ENCODE measurements at places on chromosomes 2 and 18.

DNA sequence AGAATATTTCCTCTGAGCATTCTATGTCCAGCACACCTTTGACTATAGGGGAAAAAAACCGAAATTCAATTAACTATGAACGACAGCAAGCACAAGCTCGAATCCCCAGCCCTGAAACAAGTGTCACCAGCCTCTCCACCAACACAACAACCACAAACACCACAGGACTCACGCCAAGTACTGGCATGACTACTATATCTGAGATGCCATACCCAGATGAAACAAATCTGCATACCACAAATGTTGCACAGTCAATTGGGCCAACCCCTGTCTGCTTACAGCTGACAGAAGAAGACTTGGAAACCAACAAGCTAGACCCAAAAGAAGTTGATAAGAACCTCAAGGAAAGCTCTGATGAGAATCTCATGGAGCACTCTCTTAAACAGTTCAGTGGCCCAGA, 79.4 kb upstream of the FAM117B start:
- DNase-seq = no peak

DNA sequence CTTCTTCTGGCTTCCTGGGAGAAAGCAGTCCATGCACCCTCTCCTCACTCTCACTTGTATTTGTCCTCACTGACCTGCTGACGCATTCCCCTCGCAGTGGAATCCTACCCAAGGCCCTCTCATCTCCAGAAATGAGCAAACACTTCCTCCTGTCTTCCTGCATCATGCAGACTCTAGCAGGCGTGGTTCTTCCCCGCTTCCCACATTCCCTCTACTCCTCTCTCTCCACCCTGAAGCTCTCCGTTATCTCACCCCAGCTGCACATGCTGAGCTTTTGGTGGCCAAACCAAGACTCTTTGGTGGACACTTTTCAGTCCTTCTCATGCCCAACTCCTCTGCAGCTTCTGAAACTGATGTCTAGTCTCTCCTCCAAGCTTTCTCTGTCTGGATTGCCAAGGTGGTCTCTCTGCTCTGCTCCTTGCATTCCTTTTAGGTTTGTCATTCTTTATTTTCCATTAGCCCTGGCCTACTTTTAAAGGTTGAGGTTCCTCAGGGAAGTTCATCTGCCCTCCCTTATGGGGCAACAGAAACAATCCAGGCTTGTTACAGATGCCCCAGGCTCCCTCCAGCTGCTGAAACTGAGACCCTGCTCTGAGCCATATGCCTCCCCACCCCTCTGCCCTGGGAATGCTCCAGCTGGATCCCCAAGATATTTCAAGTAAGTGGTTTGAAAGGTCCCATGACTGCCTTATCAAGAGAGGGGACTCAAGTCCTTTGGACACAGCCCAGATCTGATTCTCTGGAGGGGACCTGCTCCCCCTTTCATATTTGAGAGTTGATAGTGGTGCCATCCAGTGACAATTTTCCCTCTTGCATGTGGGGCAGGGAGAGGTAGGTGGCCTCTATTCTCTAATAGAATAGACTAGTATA, 835 bp upstream of the IL18RAP start:
- no peak for DNase-seq

DNA sequence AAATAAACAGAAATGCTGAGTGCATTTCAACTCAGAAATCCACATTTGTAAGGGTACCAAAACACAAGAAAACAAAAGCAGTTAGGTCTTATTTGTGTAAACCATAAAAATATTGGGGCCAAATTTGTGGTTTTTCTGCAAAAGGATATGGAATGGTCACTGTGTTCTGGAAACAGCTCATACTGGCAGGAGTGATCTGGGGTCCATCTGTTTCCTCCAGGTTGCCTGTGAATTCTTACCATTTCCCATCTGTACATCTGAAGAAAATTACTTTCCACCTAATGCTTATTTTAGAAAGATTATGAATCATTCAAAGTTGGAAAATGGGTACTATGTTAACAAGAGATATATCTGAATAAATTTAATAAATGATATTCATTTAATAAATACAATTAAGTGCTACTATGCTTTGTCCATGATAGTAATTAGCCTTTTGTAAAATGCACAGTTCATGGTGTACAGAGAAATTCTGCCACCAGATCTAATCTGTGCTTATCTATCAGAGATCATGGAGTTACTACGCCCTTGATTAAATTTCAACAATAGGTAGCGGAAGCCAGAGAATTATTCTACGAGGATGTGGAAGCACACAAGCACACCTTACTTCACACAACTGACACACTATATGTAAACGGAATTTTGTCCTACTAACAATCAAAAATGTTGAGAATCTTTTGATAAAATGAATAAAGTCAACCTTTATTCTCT, 10.9 kb downstream of the ALS2 start:
- no peak for DNase-seq

GRCh38 chr2:124985270-124985669, 960.2 kb downstream of the CNTNAP5 start:
- DNase-seq = no peak

GRCh38 chr2:70916291-70916690, 19.4 kb upstream of the ATP6V1B1 start:
- no peak for DNase-seq

GRCh38 chr2:144529841-144530240, 9.9 kb upstream of the ZEB2 start:
- no peak for DNase-seq

DNA sequence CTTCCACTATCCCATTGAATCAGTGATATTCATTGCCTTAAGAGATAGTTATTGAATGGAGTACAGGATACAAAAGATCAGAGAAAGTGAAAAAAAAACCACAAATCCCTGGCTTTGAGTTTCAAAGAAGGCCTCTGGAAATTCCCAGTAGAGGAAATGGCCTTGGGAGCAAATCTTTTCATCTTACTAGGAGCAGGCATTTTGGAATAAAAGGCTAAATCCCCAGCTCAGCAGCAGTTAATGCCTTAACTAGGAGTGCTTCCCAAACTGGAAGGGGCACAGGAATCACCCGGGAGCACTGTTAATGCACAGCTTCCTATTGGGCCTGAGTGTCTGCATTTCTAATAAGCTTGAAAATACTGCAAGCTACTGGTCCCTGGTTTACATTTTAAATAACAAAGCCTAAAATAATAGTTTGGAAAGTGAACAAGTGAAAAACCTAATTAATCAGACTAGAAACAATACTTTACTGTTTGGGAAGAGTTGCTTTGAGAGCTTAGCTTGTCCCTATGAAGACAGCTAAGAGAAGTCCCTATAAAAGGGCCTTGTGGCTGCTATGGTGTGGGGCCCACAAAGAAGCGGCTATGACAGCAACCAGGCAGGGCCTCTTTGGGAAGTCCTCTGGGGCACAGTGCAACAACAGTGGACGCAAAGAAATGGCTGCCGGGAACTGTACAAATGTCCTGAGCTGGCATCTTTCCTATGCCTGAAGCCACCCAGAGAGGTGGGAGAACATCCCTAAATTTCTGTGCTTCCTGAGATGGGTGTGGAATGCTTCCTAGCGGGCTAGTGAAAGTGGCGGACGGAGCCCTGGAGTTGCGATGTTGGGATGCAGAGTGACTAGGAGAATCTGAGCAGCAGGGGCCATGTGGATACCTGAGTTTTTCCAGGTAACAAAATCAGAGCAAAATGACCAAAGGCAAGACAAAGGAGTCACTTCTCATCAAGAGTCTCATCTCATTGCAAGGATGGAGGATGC, 117.1 kb upstream of the KLHL14 start:
- no peak for DNase-seq

DNA sequence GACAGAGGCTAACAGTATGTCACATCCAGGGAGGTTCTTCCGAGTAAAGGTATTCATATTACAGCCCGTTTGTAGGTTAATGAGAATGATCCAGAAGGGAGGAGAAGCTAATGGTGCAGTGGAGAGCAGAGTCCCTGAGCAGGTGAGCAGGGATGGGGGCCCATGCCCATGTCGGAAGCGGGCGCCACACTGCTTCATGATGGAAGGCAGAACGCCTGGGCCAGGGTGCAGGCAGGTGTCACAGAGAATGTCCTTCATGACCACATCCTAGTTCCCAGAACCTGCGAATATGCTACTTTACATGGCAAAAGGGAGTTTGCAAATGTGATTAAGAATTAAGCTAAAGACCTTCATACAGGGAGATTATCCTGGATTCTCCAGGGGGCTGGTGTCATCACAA, 4.0 kb downstream of the HES6 start:
- no peak for DNase-seq

DNA sequence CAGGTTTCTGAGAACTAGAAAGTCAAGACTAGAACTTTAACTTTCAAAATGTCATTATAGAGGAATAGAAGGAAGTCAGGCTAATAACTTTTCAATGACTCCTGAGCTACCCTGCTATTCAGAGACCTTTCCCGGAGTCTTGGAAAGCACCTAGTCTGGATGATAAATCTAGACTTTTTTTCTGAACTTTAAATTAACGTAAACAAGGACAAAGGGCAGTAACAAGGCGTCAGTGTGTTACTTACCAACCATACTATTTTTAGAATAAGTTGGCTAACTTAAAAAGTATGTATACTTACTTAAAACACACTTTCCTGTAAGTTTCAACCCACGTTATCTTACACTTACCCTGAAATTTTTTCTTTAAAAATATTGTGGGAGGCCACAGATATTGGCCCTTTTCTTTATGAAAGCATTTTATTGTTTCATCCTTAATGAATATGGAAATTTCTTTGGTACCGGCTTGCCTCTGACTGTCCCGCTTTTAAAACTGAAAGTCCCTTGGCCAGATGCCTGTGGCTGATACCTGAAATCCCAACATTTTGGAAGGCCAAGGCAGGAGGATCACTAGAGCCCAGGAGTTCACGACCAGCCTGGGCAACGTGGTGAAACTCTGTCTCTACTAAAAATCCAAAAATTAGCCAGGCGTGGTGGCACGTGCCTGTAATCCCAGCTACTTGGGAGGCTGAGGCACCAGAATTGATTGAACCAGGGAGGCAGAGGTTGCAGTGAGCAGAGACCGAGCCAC, 9.7 kb downstream of the PMAIP1 start:
- no peak for DNase-seq

DNA sequence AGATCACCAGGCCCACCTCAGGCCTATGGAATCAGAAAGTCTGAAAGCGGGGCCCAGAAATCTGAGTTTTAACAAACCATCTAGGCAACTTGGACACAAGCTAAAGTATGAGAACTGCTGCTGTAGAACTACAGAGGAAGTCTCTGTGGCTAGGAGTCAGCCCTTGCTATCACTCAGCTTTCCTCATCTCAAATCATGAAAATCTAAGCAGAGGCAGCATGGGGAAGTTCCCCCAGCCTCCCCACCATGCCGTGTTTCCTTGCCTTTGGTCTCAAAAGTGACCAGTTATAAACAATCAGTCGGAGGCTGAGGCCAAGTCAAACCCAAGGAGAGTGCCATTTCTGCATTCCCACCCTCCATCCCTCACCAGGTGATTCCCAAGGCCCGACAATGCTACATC, 404.7 kb downstream of the BCL11A start:
- DNase-seq = no peak

- no peak for DNase-seq
Measured at GRCh38 chr18:46061387-46061786, 10.7 kb downstream of the PSTPIP2 start.

DNA sequence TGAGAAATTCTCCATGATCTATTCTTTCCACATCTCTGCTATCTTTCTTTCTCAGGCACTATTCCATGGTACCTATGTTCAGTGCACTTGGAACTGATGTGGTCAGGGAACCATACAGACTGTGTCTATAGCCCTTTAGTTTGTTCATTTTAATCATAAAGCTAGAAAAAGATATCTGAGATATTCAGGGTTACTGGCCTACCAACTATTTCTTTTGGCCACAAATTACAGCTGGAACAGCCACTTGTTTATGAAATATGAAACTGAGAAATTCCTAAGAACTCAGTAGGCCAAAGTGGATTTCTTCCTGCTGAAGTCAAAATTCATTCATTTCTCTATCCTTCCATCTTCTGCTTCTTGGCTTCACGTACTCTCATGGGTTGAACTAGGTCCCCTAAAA, 22.8 kb upstream of the LYPD1 start:
- DNase-seq = no peak

- DNase-seq = no peak
Measured at GRCh38 chr2:46161315-46161714, 135.9 kb upstream of the EPAS1 start.

- DNase-seq = no peak
Measured at GRCh38 chr2:42834161-42834560, 41.8 kb upstream of the HAAO start.

DNA sequence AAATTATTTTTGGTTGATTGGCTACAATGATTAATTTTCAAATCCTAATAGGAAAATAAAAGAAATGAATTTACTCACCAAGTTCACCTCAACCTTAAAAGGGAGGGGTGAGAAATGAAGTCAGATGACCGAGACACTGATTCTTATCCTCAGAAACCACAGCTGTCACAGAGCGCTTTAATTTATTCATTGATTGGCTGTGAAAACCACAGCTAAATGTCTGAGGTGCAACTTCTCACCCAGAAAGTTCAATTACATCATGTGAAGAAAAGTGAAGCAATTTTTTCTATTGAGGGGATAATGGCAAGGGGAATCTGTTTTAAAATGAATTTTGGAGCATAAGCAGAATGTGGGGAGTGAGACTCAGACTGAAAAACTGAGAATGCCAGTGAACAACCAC, 128.4 kb downstream of the RNF152 start:
- DNase-seq = no peak

DNA sequence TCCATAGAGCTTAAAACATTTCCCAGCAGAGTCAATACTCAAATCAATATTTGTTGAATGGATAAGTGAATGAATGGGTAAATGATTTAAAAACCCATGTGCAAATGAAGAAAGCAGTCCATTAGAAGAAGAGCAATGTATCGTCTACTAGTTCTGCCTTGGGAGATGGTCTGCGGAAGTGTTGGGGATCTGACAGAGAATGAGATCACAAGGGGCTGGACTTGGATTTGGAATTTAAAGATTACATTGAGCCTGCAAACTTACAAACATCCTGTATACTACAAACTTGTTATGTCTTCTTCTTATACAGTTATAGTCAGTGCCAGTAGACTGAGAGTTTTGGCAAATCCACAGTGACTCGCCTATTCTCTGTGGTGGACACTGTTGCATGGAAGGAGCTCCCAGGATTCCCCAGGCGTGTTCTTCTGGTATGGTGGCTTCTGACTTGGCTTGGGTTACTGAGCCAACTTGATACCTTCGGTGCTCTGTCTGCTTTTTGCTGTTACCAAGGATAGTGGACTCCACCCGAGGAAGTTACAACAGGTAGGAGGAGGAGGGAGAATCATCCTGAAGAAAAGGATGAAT, 163.3 kb upstream of the SERPINE2 start:
- DNase-seq = no peak

GRCh38 chr18:49613641-49614151, 51.8 kb downstream of the LIPG start:
- DNase-seq = no peak

- DNase-seq = no peak
Measured at GRCh38 chr2:47057687-47058002, 97.5 kb downstream of the STPG4 start.

GRCh38 chr18:48023334-48024008, 93.0 kb upstream of the SMAD2 start:
- no peak for DNase-seq

- DNase-seq = no peak
Measured at GRCh38 chr18:11004951-11005350, 144.4 kb downstream of the PIEZO2 start.

- no peak for DNase-seq
Measured at GRCh38 chr18:2112435-2113045, 458.8 kb downstream of the METTL4 start.

Data from T-helper 2 cell (primary cell).